ENCODE measurements at places on chromosomes 12 and 14. TPM values are rescaled to one million over a fixed set of nuclear protein-coding genes. Genes with fewer than 3 reads are reported as not detected.

DNA sequence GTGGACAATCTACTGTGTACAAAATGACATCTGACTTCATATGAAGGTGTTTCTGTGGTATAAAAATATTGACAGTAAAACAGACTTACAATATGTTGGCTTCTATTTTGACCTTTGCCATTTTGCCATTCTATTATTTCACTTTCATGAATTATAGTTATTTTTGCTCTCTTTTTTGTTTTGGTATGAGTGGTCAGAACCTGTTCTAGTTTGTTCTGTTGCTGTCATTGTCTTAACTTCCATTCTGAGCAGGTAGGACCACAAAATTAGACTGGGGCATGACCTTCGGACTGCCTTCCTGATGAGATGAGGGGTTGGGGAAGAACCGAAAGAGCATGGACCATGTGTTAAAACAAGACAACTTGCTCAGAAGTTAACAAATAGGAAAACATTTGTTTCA is 36.5 kb upstream of the IFNG-AS1 start:
- no peak for DNase-seq

DNA sequence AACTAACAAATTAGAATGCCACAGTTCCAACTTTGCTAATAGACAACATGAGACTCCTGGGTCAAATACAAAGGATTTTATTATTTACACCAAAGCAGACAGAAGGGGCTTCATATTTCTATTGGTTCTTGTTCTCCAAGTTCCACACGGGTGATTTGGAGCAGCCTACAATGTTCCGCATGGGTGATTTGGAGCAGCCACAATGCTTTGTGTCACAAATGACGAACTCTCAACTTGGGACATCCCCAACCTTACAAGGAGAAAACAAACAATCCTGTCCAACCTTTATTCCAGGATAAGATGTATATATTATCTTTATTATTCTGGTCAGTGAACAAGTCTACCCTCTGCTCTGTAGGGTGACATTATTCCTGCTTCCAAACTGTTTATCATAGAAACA is 694.3 kb upstream of the MGAT4C start:
- DNase-seq, result no peak

Gene FAM90A1
- 0.14 TPM for total RNA-seq

Gene SRRM4
- 0.52 TPM for total RNA-seq

Gene NFATC4
- total RNA-seq, result 19.1 TPM

Measured in heart left ventricle (tissue), 16 donors.